GM03348 (cell line): ENCODE measurements at places on chromosomes 7 and 10.

DNA sequence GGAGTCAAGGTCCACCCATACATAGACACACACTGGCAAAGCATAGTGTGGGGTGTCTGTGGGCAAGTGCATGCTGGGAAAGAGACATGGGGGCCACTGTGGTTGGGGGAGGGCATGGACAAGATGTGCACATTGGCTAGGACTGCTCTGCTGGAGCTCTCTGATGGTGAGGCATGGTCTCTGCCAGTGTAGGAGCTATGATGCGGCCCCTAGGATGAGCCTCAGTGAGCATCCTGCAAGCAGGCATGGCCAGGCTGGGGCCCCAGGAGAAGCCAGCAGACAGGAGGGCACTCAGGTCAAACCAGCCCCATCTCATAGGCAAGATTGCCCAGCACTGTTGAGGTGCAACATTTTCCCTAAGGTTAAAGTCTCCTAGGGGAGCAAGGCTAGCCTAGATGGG is 489.4 kb downstream of the DNAJB9 start:
- DNase-seq = no peak

DNA sequence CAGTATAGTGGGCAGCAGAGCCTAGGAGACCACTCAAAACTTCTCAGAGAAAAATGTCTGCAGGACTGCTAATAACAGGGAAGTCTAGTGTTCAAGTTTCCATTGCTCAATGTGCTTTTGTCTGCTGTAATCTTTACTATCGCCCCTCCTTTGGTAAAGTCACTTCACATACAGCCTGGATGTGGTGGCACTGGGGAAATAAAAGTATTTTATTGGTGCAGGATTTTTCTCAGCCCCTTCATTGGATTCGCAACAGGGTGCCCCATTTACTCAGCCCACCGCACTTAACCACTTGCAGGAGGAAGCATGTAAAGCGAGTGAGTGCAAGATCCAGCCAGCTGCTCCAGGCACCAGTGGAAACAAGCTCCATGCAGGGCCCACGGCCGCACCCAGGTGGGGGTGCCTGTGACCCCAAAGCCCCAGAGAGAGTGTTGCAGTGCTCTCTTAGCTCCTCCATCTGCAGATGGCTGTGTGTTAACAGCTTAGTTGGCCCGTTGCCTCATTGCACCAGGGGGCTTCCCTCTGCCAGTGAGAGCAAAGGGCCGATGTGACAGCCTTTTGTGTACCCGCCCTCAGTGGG is 163.5 kb upstream of the TMEM72 start:
- no peak for DNase-seq

DNA sequence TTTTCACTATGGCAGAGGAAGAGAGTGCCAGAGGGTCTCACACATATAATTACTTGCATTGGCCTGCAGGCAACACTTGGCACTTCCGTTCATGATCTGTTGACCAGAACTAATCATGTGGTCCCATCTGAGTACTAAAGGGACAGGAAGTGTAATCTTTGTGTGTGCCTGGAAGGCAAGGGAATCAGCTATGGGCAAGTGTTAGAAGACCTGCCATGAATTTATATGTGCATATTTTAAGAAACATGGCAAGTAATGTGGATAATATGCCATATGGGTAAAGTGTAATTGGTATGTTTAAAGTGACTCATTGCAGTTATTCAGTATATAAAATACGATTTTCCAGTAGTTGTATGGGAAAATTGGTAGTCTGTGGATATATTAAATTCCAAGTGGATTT is 46.1 kb downstream of the CCSER2 start:
- no peak for DNase-seq

- DNase-seq = peak; percentile 24
Measured at GRCh38 chr10:30188101-30188500, 128.7 kb upstream of the JCAD start.

DNA sequence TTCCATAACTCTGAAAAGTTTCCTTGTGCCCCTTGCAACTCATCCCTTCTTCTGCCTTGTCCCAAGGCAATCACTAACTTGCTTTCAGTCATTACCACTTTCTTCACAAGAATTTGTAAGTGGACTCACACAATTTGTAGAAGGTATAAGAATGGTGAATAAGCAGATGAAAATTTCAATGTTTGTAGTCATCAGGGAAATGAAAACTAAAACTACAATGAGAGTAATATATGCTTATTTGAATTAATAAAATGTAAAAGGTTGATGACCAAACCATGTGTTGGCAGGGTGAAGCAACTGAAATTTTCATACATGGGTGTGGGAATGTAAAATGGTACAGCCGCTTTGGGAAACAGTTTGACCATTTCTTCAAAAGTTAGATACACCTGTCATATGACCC is 79.7 kb downstream of the GNAT3 start:
- no peak for DNase-seq

GRCh38 chr10:132626019-132626760 is 88.6 kb downstream of the INPP5A start:
- DNase-seq = no peak

DNA sequence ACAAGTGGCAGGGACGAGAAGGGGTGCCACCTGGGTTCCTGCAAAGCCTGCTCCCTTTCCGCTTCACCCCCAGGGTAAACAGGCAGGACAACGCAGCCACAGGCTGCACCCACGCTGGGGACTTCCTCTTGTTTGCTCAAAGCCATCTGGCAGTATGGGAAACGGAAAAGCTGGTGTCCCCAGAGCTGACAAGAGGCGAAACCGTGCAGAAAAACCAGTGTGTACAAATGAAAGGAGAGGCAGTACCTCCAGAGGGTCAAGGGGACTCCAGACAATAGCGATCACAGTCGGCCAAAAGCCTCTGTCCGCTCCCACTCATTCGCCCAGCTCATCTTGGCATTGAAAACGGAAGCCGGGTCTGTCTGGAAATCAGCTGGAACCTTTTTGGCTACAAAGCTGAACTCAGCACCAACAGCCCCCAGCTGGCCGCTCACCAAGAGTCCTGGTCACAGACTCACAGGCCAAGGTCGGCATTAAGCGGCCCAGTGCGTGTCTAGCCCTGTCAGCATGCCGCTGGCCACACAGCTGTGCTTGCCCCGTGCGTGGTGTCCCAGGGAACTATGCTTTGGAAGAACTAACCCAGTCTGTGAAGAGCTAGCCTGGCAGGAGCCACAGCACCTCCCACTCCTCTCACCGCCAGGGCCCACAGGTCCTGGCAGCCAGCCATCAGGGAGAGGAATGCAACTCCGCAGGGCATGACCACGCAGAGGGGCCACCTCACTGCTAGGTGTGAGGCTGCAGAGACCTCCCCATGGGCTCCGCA is 10.4 kb downstream of the TNS3 start:
- DNase-seq = peak; percentile 79

- no peak for DNase-seq
Measured at GRCh38 chr10:128530301-128530700, 404.1 kb upstream of the MKI67 start.

GRCh38 chr7:73966062-73966940 is 61.7 kb upstream of the ELN start:
- no peak for DNase-seq

DNA sequence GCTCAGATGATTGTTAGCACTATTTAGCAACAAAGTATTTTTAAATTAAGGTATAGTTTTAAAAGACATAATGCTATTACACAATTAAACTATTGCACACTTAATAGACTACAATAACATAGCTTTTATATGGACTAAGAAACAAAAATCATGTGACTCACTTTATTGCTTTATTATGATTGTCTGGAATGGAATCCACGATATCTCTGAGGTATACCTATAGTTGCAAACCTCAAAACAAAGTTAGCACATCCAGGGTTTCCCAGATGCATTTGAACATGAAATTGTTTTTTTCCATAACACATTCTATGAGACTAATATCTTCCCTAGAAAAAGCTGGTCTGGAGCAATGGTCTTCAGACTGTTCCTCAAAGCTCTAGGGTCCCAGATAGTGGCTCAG is 18.3 kb upstream of the RPEL1 start:
- no peak for DNase-seq

DNA sequence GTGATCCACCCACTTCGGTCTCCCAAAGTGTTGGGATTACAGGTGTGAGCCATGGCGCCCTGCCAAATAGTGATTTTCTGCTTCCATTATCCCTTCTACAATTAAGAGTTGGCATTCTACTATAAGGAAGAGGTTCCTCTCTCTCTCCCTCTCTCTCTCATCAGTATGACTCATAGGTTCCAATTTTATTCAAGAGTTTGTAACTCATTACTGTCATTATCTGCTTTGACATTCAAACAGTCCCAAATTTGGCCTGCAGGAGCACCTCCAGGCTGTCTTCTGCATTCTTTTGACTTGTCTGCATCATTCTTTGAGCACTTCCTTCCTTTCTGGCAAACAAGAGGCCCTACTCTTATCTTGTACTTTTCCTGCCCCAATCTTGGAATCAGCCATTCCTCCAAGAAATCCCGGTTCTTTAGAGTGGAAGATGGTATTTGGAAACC is 33.2 kb upstream of the CALU start:
- DNase-seq = peak; percentile 31
